ENCODE measurements at places on chromosomes 6 and 20.

- DNase-seq = no peak
Measured at GRCh38 chr20:62996596-62996982, 10.2 kb downstream of the BHLHE23 start.

DNA sequence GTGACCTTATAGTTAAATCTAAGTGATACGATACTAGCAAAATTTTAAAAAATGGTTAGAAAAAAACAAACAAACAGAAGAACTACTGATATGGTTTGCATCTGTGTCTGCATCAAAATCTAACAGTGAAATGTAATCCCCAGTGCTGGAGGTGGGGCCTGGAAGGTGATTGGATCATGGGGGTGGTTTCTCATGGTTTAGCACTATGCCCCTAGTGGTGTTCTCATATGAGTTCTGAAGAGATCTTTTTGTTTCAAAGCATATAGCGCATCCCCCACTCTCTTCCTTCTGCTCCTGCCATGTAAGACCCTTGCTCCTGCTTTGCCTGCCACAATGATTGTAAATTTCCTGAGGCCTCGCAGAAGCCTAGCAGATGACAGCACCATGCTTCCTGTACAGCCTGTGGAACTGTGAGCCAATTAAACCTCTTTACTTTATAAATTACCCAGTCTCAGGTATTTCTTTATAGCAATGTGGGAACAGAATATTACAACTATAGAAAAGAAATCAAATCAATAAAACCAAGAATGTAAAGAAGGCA is 5.4 kb downstream of the FBXL4 start:
- no peak for DNase-seq

- no peak for DNase-seq
Measured at GRCh38 chr6:164151161-164152120, 736.9 kb downstream of the QKI start.

GRCh38 chr6:20921578-20921977 is 387.3 kb downstream of the CDKAL1 start:
- no peak for DNase-seq

DNA sequence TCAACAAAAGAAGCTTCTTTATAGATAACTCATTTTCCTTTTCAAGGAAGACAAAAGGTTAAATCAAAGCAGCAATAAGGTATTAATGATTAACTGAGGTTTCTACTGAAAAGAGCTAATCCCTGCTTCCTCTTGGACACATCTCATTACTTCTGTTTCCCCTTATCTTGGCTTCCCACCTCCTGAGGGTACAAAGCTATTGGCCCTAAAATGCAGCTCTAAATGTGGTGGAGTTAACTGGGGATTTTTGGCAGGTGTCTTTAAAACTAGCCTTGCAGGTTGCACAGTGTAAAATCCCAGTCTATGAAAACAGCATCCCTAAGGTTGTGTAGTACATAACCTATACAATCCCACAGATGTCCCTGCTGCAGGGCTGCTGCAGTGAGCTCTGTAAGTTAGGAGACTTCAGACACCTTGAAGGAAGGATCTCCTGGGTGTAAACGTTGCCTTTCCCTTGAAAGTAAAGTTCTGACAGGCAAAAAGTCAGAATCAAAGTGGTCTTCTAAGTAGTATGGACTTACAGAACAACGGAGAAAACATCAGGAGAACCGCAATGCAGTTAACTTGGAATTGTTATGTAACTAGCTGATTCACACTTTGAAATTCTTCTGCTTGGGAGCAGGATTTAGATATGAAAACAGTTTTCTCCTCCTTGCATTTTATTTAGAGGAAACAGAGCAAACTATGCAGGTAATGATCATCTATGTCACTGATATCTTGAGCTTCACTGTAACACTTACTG is 71.7 kb upstream of the TRAF3IP2 start:
- no peak for DNase-seq

DNA sequence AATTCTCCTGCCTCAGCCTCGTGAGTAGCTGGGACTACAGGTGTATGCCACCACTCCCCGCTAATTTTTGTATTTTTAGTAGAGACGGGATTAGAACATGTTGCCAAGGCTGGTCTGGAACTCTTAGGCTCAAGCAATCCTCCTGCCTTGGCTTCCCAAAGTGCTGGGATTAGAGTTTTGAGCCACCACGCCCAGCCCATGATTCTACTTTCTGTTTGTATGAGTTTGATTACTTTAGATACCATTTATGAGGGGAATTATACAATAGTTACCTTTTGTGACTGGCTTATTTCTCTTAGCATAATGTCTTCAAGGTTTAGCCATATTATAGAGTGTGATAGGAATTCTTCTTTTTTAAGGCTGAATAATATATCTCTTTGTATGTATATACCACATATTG is 555.4 kb upstream of the FLRT3 start:
- no peak for DNase-seq

- no peak for DNase-seq
Measured at GRCh38 chr20:1171461-1172093, 13.2 kb downstream of the TMEM74B start.

DNA sequence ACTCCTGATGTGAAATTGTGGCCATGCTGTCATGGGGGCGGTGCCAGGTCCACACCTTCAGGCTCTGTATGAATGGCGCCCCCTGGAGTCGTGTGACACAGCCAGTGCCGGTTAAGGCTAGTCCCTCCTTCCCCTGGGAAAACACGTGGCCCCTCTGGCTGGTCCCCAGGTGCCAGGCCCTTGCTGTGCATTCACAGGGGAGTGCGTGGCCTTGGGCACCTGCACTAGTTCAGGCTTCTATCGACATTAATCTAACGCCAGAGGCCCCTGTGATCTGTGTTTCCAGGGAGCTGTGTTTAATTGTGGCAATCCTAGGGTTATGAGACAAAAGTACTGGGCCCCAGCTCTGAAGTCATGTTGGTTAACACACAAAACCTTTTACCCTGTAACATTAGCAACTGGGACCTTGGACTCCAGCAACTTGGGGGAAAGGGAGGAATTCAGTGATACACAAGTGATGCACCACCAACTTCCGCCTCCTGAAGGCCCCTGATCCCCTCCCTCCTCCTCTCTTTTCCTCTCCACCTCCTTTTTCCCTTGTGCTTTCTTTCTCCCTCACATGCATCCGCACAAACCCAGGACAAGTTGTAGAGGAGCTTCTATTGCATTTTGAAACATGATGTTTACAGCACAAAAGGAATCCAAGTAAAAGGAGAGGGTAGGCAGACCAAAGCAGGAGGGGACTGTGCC is 74.0 kb downstream of the SSR1 start:
- peak; percentile 39 for DNase-seq

DNA sequence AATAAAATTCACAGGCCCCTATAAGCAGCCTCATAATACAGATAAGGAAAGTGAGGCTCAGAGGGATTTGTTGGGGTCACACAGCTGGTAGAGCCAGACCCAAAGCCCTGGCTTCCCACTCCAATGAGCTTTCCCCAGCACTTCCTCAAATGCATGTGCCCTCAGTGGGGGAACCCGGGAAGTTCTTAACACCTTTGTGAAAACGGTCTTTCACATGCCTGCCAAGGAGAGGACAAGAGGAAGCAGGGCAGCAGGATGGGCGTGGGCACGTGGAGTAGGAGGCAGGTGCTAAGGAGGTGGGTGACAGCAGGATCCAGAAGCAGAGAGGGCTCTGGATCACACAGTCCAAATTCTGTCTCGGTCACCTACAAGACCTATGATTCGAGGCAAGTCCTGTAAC is 598 bp downstream of the PI16 start:
- no peak for DNase-seq

GRCh38 chr20:47360297-47361056 is 4.0 kb upstream of the ZMYND8 start:
- no peak for DNase-seq

DNA sequence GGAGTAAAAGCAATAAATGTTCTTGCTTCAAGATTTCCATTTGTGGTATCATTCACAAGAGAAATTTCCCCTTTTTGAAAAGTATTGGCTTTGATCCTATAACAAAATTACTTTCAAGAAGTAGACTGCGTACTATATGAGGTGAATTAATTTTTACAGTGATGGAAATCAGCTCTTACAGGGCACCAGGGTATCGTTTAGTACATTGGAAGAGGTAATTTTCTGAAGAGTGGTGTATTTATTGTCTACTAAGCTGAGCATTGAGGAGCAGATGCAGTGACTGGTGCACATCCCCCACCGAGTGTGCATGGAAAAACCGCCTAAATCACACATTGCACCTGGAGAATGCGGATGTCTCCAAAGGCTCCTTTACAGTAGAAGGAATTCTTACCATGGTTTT is 209.5 kb downstream of the SAMD5 start:
- DNase-seq = no peak

DNA sequence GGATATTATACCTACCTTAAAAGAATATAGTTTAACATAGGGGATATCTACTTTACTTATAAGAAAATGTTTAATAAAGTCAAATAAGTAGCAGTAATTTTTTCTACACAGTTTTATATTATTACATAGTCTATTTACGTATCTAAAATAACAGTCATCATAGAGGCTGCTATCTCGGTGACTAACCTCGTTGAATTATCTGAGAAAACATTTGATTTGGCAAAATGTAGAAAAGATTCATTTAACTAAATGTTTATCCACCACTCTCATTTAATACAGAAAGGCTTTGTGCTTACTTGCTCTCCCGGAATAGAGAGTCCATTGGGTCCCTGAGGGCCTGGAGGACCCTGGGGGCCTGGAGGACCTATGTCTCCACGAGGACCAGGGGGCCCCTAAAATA is 103.6 kb downstream of the COL12A1 start:
- no peak for DNase-seq

DNA sequence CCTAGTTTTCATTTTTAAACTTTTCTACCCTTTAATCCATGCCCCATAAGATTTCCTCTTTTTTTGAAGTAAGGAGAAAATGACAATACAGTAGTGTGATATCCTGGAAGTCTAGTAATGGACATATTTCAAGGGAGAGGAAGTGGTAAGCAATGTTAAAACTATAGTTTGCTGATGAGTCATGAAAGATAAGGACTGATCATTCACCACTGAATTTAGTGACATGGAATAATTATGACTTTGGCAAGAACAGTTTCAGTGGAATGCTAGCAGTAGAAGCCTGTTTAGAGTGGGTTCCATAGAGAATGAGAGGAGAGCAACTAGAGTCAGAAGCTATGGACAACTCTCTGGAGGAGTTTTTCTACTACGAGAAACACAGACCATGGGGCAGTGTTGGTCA is 24.9 kb upstream of the SLC2A12 start:
- no peak for DNase-seq

DNA sequence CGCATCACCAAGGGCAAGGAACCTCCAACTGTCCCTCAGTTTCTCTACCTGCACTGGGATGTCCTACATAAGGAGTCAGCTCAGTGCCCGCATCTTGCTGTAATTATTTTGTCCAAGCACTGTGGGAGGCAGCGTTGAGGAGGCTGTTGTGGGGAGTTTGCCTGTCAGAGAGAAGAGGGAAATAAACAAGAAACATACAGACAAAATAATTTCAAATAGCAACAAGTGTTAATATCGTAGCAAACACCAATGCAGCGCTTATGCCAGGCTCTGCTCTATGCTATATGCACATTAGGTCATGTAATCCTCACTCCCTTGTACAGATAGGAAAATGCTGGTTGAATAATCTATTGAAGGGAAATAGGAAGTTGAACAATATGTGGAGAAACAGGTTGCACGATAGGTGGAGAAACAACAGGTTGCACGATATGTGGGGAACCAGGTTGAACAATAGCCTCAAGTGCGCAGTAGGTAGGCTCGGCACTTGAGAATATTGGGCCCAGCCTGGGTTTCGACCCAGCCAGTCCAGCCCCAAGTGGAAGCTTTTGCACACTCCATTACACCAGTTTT is 91.2 kb upstream of the SIRPA start:
- DNase-seq = no peak

- no peak for DNase-seq
Measured at GRCh38 chr20:46203510-46203837, 85.4 kb downstream of the CD40 start.

DNA sequence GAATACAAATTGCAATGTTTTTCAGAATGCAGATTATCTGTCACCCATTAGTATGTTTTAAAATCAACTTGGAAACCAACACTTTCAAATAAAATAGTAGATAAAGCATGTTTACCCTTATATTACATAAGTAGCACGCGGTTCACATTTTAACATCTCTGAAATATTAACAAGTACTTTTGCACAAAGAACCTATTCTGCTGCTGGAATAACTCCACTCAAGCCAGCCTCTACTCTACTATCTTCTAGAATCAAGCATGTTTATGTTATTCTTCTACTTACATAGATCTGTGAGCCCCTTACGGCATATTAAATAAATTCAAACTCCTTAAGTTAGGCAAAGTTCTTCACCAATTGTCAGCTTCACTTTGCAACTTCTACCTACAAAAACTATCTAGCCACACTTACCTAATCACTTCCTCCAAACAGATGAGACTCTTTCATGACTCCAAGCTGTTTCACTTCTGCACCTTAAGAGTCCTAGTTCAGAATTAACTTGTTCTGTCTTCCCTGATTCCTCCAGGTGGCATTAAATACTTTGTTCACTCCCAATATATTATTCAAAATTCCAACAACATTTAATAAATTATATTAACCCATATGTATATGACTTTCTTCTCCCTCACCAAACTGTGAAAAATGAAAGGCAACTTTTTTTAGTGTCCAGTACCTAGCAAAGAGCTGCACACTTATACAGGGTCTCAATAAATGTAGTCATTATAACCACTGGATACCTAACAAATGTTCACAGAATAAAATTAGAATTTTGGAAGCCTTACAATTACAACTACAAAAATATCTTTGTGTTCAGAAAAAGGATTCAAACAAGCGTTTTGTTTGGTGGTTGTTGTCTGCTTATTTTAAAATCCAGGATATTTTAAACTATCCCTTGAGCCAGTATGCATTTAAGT is 12.1 kb downstream of the CEP85L start:
- DNase-seq = no peak

DNA sequence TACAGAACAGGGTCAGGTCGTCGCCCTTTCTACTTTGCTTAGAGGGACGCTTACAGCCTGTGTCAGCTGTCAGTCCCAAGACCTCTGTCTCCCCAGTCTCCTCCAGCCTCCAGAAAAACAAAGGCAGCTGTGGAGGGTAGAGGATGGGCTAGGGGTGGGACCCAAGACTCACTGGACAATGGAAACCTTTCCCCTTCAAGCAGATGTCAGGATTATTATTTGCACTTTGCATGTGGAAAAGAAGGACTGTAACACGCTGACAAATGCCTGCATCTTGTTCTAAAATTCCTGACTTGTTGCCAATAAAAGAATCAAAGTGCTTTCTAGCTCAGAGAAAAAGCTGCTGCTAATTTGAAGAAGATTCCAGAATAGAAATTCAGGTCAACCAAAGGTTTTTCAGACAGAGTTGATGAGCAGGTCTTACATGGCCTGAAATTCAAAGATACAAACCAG is 58.7 kb downstream of the SNX5 start:
- DNase-seq = no peak

- DNase-seq = no peak
Measured at GRCh38 chr20:57437672-57438330, 46.6 kb downstream of the RBM38 start.

DNA sequence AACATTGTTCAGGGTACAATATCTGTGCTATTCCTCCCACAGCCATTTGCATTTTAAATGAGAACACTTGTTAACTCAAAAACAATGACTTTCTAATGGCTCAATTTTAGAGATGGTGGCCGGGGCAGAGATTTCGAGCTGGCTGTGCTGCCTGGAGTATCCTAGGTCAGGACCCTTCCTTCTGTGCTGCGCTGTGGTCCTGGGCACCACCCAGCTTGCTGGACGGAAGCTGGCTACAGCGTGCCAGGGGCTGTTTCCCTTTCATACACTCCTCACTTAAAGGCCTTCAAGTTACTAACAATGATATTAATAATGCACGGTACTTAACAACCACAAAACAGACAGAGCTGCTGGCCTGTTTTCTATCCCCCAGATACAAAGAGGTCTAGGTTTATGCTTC is 194.4 kb upstream of the CST7 start:
- DNase-seq = no peak

All from effector memory CD4-positive, alpha-beta T cell (primary cell).